ENCODE measurements at places on chromosomes 7 and 10. TPM values are rescaled to one million over a fixed set of nuclear protein-coding genes. Genes with fewer than 3 reads are reported as not detected.

Gene POT1
- 15.0 TPM for total RNA-seq

Gene ACTA2
- 64.7 TPM for total RNA-seq

Gene CALHM3
- not detected for total RNA-seq

Gene PRSS37
- not detected for total RNA-seq

Gene CALML3
- not detected for total RNA-seq

Gene GJD4
- total RNA-seq, result not detected

Gene KAZALD1
- 10.1 TPM for total RNA-seq

Gene GNAI1
- total RNA-seq, result 17.4 TPM

Gene TMEM178B
- total RNA-seq, result 27.6 TPM

Gene TMEM106B
- 46.1 TPM for total RNA-seq

DNA sequence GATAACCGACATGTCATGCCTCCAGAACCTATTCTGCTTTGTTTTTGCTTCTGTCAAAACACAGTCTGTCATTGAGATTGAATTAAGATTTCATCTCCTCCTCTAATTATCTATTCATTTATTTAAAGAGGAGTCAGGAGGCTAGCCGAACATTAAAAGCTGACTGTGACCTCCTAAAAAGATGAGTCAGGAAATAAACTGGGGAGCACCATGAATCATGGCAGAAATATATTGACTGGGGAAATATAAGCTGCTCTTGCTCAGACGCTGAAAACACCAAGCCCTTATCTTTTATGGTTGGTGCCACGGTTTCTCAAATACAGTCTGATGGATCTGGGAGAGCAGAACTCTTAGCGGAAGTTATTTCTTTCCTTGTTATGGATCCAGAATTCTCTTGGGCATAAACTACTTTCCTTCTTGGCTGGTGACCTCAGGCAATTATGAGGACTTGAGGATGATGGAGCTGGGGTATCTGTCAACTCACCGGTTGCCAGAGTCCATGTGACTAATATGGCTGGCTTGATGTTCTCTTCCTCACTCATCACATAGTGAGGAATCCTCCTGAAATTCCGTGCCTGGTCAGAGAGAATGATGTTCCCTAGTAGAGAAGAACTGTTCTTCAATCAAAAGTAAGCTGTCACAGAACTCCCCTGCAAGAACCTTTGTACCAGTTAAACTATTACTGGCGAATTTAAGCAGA lies 307.6 kb upstream of the PHYHIPL start:
- no peak for DNase-seq

DNA sequence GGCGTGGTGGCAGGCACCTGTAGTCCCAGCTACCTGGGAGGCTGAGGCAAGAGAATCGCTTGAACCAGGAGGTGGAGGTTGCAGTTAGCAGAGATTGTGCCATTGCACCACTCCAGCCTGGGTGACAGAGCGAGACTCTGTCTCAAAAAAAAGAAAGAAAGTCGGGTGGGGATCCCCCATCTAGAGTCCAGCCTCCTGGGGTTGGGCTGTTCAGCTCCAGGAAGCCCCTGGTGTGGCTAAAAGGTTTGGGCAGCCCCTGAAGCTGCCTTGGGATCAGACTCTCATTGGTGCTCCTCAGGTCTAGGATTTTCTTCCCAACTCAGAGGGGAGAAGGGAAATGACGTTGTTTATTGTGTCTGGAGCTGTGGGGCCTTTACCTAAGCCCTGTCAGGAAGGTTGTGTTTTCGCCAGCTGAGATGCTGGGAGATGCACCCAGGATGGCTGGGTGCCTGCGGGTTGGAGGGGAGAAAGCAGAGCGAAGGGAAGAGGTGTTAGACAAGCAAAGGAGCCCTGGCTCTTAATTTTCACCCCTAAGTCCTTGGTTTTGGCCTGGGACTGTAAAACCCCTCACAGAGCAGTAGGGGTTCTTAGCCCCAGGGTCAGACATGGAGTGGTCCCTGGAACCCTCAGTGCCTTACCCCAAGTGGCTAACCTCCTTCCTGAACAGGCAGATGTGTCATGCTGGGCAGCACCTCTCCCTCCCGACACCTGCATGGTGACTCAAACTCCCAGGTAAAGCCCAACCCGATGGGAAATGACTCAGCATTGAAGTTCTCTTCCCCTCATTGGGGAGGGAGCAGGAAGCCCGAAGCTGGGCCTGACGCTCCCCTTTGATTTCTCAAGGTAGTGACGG lies 21.1 kb downstream of the PLAU start:
- DNase-seq, result no peak

DNA sequence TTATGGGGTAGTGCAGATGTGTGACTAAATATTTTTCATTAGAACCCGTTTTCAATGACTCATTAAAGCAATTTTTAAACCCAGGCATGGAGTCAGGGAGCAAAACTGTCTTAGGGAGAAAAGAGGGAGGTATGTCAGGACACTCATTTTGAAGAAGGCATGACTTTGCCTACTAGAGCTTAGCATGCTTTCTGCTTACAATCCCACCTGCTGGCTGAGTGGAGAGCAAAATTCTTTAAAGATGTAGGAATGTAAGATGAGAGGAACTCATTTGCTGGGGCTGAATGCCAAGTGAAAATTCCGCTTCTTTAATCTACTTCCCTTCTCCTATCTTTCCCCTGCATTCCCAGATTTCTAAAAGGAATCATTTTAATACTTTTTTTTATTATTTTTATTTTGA lies 232.6 kb downstream of the GALNT17 start:
- no peak for DNase-seq

GRCh38 chr7:96151889-96152288 lies 170.0 kb downstream of the SLC25A13 start:
- no peak for DNase-seq

DNA sequence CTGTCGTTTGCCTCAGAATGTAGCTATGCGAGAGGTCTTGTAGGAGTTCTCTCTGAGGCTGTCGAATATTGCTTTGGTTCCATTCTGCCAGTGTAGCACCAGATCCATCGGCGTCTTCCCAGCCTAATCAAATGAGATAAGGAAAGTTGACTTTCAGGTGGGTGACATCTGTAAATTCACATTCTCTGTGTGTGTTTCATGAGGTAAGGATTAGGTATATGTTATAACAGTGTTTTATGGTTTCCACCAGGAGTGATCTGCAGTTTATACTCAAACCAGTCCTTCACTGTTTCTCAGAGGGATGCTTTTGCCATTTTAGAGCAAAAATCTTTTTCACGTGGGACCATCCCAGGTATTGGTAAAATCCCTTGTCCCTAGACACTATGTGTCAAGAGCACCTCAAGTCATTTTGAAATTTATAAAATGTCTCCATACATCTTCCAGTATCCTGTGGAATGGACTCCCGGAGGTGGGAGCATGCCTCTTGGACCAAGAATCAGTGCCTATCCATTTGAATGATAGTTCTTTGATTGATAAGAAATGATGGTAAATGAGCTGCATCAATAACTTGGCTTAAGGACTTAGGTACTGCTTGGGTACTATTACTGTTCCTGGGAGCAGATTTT lies 7.9 kb downstream of the ANKRD1 start:
- no peak for DNase-seq

- no peak for DNase-seq
Observed at GRCh38 chr7:28481091-28481926, 69.0 kb downstream of the CREB5 start.

- peak; percentile 15 for DNase-seq
Observed at GRCh38 chr7:38655833-38656774, 24.9 kb upstream of the AMPH start.

DNA sequence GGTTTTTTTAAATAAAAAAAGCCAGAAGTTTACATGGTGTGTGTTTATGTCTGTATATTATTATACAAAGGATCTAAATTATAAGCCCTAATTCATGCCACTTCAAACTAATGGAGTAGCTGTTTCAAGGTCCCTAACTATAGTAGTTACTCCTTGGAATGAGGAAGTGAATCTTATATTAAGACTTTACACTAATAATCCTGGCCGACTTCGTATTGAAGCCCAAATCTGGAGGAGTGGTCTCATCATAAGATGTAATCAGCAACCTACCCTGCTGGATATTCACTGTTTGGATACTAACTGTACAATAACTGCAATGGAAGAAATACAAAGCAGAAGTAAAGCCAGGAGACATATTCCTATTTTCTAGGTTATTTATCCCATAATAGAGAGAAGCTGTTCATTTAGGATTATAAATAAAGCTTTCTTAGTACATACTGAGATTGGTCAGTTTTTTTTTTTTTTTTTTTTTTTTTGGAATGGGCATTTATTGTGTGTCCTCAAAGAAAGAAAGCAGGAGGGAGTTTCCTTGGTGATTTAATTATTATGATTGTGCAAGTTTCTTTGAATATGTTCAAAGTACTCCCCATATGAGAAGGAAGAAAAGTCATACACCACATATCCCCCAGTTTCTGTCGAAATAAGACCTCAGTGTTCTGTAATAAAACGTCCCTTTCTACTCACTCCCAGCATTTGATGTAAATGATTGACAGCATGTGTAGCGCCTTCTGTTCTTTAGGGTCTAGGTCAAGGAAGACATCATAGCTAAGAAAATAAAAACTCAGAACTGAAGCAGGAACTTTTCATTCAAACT lies 397.8 kb downstream of the EXOC4 start:
- DNase-seq, result no peak

DNA sequence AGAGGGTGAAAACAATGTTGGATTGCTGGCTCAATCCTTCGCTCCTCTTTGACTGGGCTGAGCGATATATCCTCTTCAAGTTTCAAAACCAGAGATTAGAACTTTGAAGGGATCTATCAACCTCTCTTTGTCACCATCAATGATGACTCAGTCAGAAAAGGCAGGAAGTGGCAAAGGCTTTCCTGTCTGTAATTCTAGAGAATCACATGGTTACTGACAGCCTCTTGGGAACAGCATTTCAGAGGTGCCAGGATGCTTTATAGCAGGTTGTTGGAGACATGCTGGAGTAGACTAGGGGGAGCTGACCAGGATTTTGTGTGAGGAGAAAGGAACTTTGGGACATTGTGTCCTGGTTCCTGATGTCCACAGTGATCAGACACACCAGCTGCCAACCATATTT lies 81.3 kb downstream of the PRKCQ start:
- no peak for DNase-seq

- DNase-seq, result no peak
Observed at GRCh38 chr10:82400841-82401240, 525.8 kb downstream of the NRG3 start.

- DNase-seq, result no peak
Observed at GRCh38 chr10:94066411-94066810, 72.7 kb downstream of the PLCE1 start.

DNA sequence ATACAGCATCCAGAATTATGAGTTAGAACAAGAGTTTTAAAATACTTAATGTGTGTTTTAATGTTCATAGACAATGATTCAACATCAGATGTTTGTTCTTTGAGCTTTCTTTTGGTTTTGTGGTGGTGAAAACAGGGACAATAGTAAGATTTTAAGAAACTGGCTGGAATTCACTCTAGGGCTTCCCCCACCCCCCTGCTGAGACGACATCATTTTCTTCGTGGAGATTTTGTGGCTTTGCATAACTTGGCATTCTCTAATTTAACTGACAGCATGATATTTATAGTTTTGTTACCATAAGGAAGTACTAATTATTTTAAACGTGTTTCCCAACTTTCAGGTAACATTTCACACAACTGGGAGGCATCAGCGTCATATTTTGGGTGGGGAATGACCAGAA lies 184.1 kb downstream of the BICC1 start:
- DNase-seq, result no peak

DNA sequence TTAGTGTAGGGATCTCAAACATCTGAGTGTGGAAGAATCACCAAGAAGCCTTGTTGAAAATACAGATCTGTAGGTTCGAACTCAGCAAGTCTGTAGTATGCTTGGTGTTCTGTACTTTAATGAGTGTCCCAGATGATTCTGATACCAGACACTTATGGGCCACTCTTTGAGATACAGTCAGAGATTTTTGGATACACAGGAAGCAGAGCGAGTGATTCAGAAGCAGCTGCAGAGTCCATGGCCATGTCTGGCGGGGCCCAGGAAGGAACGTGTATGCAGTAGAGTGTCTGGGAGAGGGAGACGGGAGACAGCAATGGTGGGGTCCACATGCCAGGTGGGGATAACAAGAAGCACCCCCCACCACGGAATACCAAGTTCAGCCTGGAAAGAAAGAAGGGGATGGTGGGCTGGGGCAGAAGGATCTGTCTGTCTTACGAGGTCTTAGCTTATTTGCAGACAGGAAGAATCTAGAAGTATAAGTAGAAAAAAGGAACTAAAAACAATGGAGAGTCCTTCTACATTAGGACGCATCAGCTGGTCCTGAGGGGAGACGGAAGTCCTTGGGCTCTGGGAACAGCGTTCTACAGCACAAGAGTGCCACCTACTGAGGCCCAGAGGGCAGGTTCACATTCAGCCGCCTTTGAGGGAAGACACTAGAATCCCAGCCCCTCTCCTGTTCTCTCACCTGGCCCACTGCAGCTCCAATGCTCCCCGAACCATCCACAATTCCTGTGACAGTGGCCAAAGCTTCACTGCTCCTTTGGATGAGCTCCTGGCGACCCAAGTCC lies 55.4 kb downstream of the SLC37A3 start:
- DNase-seq, result peak; percentile 18

DNA sequence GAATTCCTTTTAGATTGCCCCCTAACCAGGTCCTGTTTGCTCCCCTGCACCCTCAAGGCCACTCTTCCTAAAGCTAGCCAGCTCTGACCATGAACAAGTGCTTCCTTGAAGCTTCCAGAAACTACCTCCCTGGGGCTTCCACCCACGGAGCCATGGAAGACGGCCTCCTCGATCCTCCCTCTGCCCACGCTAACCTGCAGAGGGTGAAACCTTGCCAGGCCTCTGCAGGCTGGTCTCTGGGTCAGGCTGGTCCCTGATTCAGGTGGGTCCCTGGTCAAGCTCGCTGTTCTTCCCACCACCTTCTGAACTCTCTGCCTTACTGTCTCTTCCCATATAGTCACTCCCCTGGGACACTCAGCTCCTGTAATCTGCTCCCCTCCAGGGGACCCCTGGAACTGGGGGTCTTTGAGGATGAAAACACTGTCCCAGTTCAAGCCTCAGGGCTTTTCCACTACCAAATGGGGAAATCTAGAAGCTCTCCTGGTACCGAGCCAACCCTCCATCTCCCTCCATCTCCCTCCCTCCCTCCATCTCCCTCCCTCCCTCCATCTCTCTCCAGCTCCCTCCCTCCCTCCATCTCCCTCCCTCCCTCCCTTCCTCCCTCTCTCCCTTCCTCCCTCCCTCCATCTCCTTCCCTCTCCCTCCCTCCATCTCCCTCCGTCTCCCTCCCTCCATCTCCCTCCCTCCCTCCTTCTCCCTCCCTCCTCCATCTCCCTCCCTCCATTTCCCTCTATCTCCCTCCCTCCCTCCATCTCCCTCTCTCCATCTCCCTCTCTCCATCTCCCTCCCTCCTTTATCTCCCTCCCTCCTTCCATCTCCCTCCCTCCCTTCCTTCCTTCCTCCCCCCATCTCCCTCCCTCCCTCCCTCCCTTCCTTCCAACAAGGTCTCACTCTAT lies 2.9 kb downstream of the MLXIPL start:
- DNase-seq, result no peak

- DNase-seq, result no peak
Observed at GRCh38 chr7:90856351-90857070, 260.4 kb downstream of the CDK14 start.

- DNase-seq, result no peak
Observed at GRCh38 chr10:113222207-113222606, 272.2 kb downstream of the TCF7L2 start.

Measured in heart right ventricle (tissue), 16 donors.